ENCODE measurements at places on chromosomes 4 and X. TPM values are rescaled to one million over a fixed set of nuclear protein-coding genes. Genes with fewer than 3 reads are reported as not detected.

The PPP4R3C gene
- not detected for total RNA-seq

The CYSLTR1 gene
- 11.8 TPM for total RNA-seq

The ETDB gene
- total RNA-seq = not detected

The UCP1 gene
- total RNA-seq = not detected

The CRMP1 gene
- total RNA-seq = under 0.01 TPM

The UGT2B15 gene
- total RNA-seq = not detected

The LEF1 gene
- total RNA-seq = 4.3 TPM

The SPACA5 gene
- total RNA-seq = not detected

The TCEAL2 gene
- total RNA-seq = 0.27 TPM

The TAF7L gene
- under 0.01 TPM for total RNA-seq

The ITGB1BP2 gene
- total RNA-seq = 1.1 TPM

The FGFR3 gene
- 0.54 TPM for total RNA-seq

The EPHA5 gene
- total RNA-seq = not detected

The DDX53 gene
- not detected for total RNA-seq

The NOCT gene
- total RNA-seq = 24.5 TPM

The FANCB gene
- 1.6 TPM for total RNA-seq

The RADX gene
- total RNA-seq = 3.8 TPM

The TBC1D19 gene
- total RNA-seq = 5.9 TPM

The CLCN4 gene
- 0.81 TPM for total RNA-seq

The PITX2 gene
- total RNA-seq = not detected

The SMIM31 gene
- total RNA-seq = not detected

The UGT2B17 gene
- total RNA-seq = not detected

The ASB5 gene
- not detected for total RNA-seq

The JADE3 gene
- total RNA-seq = 5.7 TPM

The CXCL5 gene
- not detected for total RNA-seq

The SATL1 gene
- under 0.01 TPM for total RNA-seq

The NHSL2 gene
- total RNA-seq = 14.8 TPM

The ZCCHC18 gene
- 3.8 TPM for total RNA-seq

The TMEM271 gene
- not detected for total RNA-seq

The RNF128 gene
- not detected for total RNA-seq

The ALB gene
- total RNA-seq = not detected

The DCX gene
- total RNA-seq = under 0.01 TPM

The STPG2 gene
- total RNA-seq = 0.54 TPM

The SRPX gene
- total RNA-seq = under 0.01 TPM

The FMR1NB gene
- not detected for total RNA-seq

The NDST3 gene
- total RNA-seq = 0.27 TPM

The HTN3 gene
- not detected for total RNA-seq

The PF4V1 gene
- total RNA-seq = 1.1 TPM

The MAOB gene
- under 0.01 TPM for total RNA-seq

The CXCL6 gene
- total RNA-seq = under 0.01 TPM

The MAGEA8 gene
- total RNA-seq = not detected

The PCYT1B gene
- total RNA-seq = 14.3 TPM
